ENCODE measurements at places on chromosomes 12 and 14.

DNA sequence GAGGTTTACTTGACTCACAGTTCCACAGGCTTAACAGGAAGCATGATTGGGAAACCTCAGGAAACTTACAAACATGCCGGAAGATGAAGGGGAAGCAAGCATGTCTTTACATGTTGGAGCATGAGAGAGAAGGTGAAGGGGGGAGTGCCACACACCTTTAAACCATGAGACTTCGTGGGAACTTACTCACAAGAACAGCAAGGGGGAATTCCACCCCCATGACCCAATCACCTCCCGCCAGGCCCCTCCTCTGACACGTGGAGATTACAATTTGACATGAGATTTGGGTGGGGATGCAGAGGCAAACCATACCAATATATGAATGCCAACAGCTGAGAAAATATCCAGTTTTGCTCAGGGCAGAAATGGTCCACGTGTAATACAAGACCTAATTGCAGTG lies 518.6 kb downstream of the VRK1 start:
- no peak for DNase-seq

DNA sequence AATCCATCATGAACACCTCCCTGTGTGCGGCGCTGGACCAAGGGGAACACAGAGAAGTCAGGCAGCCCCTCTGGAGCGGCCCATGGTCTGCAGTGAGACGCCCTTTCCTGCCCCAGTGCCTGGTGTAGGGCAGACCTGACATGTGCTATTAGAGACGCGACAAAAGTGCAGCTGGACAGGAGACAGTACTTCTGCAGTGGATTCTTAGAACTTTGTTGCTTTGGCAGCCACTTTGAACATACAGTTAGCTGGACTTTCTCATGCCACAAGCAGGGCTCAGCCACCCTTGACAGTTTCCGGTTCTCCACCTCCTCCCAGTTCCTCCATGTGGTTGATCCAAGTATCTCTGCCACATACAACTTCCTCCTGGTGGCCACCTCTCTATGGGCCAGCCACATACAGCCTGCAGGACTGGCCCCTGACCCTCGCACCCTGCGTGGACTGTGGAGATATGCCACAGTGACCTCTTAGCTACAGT lies 45.9 kb downstream of the LGMN start:
- no peak for DNase-seq

- no peak for DNase-seq
Measured at GRCh38 chr12:93914281-93914680, 234.1 kb upstream of the PLXNC1 start.

DNA sequence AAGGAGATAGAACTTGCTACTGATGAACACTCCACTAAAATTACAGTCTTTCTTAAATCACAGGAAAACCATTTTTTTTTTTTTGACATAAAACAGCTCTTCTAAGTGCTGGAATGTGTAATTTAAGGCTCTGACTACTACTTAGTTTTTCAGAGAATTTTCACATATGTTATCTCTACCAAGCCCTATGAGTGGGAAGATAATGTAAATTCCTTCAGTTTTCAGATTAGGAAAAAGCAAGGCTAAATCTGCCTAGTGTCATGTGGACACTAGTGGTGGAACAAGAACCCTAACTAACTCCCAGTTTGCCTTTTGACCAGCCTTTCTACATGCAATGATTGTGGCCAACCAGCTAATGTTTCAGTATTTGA lies 37.3 kb upstream of the CSRP2 start:
- no peak for DNase-seq

DNA sequence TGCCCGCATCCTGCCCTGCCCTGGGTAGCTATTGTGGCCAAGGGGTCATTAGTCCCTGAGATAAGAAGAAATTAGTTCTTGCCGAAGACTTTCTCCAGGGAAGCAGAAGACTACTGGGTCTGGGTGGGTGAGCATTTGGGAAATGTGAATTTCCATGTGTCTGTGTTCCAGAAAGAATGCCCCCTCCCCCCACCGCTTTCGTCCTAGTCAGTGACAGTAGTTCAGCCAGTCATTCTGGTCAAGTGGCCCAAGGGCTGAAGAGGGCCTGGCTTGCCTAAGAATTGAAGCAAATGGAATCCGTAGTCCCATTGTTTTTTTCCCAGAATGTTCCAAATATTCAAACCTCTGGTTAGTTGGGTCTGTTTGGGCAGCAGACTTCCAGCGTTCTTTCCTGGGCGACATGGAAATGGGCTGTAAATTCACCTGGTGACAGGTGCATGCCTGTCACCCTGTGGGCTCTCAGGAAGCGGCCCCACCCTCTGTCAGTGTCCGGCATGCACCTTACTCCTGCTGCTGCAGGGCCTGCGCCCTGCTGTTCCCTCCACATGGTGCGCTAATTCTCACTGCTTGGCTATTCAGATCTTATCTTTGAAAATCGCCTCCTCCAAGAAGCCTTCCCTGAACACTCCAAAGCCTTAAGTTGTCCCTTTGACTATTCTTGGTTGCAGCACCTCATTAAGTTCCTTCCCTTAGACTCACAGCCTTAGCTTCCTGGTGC lies 1.4 kb upstream of the RFLNA start:
- DNase-seq, result no peak

DNA sequence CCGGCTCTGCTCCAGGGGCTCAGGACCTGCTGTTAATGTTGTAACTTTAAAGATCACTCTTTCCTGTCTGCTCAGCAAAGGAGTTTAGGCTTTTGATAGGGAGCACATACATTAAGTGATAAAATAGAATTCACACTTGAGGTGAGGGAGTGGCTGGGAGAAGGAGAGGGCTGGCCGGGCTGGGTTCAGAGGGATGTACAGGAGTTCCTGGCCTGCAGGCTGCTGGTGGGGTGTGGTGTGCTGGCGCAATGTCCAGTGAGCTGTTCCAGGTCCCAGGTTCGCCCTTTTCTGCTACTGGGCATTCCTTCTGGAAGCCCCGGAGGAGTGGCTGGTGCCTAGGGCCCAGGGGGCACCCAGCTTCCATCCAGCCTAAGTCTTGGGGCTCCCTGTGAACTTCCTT lies 17.8 kb downstream of the KIF26A start:
- DNase-seq, result no peak

GRCh38 chr12:85017133-85017532 lies 18.9 kb downstream of the TSPAN19 start:
- no peak for DNase-seq

DNA sequence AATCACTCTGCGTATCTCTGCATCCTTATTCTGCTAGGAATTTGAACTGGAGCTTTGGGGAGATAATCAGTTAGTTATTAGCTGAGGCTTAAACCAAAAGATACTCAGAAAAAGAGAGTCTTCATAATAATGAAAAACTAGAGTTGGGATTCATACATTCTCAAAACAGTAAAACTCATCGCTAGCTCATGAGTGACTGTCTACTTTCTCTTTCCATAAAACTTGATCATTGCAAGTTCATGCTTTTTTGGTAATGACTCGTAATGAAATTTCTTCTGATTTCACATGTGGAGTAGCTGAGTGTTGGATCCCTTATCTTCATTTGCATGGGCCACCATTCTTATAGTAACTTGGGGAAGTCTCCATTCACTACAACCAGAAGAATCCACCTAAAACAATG lies 397.7 kb downstream of the PDZRN4 start:
- DNase-seq, result no peak

GRCh38 chr14:23307687-23308644 lies 1.3 kb downstream of the BCL2L2 start:
- DNase-seq, result no peak

DNA sequence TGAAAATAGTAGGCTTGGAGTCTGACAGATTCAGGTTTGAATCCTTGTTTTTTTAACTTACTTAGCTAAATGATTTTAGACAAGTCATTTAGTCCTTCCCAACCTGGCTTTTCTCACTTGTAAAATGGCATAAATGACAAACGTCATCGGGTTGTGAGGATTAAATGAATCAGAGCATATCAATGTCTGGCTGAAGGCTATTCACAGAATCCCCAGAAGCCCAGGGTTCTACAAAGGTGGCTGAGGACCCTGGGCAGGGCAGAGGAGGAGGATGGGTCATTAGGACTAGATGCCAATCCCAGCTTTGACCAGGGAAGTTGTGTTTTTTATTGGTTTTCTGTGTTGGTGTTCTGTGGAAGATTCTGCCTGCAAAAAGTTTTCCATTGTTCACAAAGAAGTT lies 7.6 kb upstream of the PTPRB start:
- DNase-seq, result no peak

- no peak for DNase-seq
Measured at GRCh38 chr12:132190012-132190755, 45.9 kb downstream of the NOC4L start.

DNA sequence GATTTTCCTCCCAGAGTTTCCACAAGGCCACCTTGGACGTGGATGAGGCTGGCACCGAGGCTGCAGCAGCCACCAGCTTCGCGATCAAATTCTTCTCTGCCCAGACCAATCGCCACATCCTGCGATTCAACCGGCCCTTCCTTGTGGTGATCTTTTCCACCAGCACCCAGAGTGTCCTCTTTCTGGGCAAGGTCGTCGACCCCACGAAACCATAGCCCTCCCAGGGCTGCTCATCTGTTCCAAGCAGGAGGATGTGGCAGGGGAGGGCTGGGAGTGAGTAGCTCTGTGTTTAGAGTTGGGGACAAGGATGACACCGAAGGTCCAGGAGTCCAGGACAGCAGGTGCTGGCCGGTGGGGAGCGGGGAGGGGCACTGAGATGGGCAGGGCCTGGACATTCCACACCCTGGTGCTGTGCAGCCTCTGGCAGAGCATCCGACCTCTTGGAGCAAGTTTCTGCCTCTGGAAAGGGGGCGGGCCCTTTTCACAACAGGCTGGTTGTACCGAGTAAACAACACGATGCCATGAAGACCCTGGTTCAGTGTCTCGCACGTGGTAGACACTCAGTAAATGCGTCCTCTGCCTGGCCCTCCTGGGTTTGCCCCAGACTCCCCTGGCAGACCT lies 8.2 kb downstream of the SERPINA4 start:
- no peak for DNase-seq

DNA sequence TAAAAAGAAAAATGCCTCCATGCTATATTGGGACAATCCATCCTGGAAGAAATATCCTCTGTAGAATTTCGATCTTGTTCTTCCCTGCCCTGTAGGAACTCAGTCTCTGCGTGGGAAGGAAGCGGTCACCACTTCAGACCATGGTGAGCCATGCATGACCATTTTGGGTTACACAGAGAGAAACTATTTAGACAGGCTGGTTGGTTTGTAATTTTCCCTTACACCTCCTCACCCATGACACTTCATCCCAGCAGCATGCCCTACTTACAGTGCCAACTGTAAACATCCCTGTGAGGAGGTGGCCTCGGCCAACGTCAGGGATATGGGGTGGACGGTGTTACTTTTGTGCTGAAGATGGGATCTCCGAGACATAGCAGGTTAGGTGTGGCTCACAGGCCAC lies 121.4 kb downstream of the SMOC1 start:
- no peak for DNase-seq

DNA sequence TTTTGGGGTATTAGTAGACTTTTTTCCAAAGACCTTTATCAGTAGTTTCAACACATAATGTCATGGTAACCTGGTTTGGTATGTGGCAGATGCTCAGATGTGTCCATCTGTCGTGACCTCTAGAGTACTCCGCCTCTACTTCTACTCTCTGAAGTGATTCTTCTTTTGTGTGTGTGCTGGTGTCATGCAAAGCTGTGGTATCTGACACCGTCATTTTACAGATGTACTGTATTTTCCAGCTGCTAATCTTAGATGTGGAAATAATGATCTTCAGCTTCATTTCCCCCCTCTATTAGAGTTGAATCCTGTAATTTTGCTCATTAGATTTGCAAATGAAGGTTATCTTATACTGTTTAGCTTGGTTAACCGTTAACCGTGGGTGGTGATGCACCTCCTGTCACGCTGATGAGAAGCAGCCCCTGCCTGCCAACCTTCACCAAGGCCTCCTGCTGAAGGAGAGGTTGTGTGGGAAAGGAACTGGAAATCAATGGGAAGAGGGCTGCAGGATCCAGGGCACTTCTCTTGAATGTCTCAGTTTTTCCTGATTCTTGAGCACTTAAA lies 222.4 kb upstream of the AMIGO2 start:
- no peak for DNase-seq

DNA sequence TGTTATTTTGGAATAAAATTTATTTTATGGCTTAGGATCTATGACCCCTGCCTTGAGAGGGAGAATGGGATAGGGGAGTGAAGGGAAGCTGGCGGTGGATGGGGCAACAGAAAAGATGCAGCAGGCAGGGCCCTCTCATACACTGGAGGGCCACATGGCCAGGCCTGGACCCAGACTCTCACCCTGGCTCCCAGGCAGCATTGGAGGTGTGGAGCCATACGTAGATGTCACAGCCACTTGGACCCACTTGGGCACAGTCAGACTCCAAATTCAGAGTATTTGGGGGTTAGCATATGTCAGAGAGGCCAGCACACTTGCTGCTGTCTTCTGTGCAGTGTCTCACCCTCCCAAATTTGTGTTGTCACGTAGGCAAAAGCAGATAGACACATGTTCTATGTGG lies 6.5 kb downstream of the NAB2 start:
- no peak for DNase-seq

GRCh38 chr14:25431211-25432076 lies 381.5 kb upstream of the STXBP6 start:
- DNase-seq, result no peak

- no peak for DNase-seq
Measured at GRCh38 chr12:46825591-46826414, at the start of gene SLC38A4. Gene SLC38A4 (minus strand): TSS chr12:46825997. CDS start chr12:46793071, 32,926 bp downstream.

DNA sequence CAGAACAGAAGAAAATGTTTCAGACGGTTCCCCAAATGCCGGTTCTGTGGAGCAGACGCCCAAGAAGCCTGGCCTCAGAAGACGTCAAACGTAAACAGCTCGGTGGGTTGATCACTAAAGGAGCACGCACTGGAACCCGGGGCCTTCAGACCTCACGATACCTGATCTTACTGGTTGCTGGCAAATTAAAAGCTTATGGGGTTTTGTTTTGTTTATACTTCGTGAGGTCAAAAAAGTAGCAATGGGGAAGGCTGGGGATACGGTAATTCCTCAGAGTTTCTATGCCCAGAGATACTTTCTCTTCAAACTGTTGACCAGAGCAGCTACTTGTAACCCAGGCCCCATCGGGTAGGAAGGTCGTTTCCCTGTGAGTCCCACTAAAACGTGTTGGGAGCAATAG lies 1.7 kb downstream of the CDKN1B start:
- no peak for DNase-seq

DNA sequence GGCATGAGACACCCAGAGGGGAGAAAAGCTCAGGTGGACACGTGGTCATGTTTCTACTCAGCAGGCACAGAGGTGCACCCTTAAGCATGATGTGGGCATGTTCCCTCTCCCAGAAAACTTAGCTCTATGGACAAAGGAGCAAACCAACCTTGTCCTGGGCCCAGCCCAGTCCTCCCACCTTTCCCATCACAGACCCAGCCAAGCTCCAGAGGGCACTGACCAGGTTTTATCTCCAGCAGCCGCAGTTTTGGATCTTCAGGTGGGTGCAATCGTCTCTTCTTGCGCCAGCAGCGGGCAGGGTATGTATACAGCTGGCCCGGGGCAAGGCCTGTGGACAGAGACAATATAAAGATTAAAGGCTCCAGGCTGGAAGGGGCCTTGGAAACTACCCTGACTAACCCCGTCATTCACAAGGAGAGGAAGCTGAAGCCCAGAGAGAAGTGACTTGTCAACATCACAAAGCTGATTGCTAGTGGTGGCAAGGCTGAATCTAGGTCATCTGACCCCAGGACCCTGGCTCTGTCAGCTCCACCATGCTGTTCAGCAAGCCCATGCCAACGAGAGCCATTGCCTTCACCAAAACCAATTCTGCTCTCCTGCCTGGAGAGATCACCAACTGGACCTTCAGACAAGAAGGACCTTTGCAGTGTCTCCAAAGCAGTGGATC lies 140.7 kb downstream of the DPF3 start:
- DNase-seq, result no peak
